ENCODE measurements at places on chromosomes 6 and 20.

DNA sequence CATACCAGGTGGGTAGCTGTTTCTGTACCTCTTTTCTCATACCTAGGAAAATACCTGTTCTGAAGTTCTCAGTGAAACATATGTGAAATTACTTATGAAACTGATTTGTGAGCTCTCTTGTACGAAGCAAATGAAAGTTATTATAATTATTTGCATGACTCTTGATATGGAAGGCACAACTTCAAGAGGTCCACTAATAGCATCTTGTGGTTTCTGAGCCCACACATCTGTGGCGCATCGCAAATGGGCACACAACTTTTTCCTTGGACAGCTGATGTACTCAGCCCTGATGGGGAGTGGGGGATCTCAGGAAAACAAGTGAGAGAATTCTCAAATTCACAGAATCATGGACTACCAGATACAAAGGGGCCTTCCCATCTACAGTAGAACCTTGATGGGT, 432.3 kb downstream of the CD83 start:
- DNase-seq, result no peak

- no peak for DNase-seq
Measured at GRCh38 chr6:142855893-142856623, 88.9 kb downstream of the HIVEP2 start.

GRCh38 chr6:169714178-169714577, 10.1 kb downstream of the PHF10 start:
- DNase-seq, result no peak

DNA sequence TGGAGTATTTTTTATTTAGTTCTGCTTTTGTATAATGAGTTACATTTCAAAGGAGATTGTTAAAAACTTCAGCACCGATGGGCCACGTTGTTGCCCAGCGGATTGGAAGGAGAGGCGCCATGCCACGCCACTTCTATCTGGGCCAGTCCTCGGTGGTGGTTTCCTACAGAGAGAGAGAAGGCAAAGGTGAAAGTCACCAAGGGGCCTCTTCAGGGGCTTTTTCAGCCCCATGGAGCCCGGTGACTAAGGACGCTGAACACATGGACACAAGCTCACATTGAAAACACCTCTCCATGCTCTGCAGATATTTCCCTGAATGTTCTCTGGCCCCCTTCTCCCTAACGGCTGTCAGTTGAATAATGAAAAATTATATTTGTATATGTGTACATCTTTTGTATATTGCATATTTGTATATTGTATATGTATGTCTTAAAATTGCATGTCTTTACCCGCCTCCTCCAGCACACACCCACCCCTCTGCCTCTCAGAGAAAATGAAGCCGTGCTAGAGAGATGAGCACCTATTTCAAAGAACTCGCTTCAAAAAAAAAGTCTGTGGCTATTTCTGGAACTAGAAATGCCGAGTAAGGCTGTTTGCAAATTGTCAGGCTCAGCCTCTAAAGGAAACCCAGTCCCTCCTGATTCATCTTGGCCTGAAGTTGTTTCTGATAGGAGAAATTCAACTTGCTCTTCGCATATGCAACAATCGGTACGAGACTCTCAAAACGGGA, 91.9 kb upstream of the CDH4 start:
- DNase-seq, result no peak

DNA sequence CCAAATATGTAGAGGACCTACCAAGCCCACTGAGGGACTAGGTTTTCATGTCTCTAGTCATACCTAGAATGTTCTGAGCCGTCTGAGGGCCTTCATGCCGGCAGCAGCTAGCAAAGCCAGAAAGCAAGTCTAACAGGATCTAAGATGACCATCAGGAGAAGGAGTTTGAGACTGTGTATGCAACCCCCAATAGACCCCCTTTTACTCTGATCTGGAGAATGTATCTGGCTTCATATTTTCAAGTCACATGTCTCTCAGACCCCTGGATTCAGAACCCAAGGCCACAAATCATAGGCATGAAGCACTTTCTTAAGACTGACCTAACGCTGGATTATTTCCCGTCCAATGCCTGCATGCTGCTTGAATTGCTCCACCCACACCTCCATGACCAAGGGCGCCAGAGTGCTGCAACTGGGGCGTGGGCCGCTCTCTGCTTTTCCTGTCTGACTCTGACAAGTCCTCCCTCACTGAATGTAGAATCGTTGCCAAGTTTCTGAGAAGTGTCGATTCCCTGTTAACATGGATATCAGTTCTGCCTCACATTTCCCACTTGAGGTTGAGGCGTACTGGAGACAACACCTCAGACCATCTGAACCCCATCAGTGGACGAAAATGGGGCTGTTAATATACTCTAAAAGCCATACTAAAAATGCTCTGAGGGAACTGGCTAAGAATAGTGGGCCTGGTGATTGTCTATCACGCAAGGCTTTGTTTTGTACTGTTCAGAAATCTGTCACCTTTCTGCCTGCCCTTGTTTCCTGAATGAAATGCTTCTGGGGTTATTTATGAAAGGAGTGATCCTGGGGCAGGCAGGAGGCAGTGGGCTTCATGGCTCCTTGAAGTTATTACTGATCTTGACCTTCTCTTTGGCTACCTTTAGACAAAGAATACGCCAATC, 23.9 kb upstream of the ASXL1 start:
- DNase-seq, result no peak

DNA sequence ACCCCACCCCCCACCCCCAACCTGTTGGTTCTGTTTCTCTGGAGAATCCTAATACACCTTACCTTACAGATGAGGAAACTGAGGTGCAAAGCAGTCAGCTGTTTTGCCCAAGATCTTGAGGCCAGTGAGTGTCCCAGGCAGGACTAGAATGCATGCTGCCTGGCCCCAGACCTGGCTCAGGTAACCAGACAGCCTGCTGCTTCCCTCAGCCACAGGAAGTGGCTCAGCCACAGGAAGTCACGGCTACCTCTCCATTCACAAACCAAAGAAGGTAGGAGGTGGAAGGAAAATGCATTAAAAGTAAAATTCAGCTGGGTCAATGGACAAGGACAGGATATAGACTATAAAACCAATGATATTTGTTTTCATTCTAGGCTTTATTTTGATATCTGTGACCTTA, 517.6 kb downstream of the CD83 start:
- DNase-seq, result no peak

DNA sequence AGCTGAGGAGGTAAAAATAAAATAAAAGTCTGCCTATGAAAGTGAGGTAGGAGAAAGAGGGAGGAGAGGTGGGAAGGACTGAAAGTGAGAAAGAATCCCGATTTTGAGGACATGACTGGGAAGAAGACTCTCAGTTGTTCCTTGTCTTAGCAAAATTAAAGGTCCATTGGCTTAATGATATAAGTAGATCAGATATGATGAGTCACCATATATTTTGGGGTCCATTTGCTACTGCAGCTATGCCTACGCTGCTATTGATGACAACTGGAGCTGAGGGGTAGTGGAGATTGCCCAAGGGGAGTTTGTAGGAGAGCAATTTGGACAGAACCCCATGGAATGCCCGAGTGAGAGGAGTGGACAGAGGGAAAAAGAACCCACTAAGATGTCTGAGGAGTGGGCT, 15.1 kb upstream of the SLC22A3 start:
- no peak for DNase-seq

GRCh38 chr6:84979541-84979940, 215.1 kb upstream of the TBX18 start:
- no peak for DNase-seq

DNA sequence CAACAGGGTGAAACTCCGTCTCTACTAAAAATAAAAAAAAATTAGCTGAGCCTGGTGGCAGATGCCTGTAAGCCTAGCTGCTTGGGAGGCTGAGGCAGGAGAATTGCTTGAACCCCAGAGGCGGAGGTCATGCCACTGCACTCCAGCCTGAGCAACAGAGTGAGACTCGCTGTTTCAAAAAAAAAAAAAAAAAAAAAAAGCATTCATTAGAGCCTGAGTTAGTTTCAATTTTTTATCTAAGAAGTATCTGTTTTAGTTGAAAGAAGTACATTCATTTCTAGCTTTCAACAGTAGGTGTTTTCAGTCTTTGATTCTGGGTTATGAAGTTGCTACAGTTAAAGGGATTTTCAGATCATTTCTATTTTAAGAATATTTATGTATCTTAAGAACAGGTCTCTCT, 42.2 kb downstream of the ZNF292 start:
- DNase-seq, result no peak

DNA sequence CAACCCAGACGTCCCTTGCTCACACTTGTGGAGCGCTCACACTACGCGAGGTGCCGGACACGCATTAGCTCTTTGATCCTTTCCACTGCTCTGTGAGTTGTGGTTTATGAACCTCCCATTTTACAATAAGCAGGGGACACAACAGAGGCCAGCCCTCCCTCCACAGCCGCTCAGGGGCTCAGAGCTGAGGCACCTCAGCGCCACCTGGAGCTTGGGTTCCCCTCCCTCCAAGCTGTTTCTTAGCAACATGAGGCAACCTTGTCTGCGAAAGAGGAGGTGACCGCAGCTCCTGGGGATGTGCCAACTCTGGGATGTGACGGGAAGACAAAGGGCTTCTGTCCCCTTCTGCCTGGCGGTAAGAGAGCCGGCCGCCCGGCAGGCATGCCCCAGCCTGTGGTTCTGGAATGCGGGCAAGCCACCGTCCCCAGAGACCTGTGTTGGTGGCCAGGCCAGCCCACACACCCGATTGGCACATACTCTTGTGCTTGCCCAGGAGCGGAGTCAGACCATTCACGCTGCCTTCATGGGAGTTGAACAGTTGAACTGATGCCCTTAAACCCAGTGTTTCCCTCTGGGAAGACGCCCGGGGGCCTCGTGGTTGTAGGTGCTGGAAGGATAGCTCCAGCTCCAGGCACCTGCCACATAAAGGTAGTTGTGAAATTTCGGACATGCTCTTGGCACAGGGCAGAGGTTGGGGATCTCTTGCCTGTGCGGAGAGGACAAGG, 44.5 kb downstream of the RBM38 start:
- DNase-seq, result peak; percentile 89
